ENCODE measurements at places on chromosomes 13 and 19.
A peak's percentile ranks its signal among the peaks of the same experiment; 100 is the strongest.

DNA sequence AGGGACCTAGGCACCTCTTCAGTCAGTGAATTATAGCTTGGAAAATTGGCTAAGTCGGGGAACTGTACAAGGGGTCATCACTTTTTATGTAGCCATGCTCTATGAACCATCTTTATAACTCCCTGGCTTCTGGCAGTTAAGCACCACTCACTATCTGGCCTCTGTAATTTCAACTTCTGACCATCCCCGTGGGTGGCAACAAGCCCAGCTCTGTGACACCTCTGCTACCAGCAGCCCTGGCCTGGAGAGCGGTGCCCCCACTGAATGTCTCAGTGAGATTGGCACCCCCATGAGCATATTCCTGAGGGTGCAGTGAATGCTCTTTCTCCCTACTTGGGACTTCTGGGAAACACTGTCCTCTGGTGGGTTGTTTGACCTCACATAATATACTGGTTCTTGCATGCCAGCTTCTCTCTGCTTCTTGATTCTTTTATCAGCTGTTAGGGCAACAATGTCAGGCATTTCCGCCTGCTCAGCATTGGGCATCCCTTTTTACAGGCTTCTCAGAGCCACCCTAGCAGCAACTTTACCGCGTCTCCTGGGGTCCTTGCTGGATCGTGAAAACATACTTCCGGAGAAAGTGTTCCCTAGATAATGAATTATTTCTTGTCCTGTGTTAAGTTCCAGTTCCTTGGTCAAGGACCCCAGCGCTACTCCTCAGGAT lies 10.4 kb downstream of the KL start:
- no peak for DNase-seq

DNA sequence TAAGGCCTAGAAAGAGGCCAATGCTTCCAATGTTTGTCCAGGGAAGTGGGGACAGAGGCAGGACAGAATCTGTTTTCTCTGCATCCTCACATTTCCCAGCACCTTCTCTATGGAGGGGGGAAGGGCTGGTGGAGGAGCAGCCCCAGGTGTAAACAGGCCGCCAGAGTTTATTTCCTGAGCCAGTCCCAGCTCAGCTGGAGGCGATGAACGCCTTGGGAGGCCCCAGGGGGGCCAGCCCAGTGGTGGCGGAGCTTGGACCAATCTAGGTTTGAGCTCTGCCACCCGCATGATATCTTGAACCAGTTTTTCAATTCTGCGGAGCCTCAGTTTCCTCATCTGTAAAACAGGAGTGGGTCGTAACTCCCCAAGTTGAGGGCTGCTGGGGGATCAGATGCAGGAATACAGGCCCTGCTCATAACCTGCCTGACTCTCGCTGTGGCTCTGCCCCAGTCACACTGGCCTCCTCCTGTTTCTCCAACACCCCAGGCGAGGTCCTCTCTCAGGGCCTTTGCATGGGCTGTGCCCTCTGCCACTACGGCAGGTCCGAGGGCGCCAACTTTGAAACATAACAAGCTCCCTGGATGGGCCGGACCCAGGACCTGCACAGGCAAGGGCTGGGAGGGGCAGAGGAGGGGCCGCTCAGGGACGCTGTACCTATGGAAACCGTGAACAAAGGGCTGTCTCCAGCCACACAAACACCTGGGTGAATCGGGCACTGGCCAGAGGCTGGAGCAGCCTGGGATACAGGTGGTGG lies 1.1 kb downstream of the TNFAIP8L1 start:
- DNase-seq: no peak

DNA sequence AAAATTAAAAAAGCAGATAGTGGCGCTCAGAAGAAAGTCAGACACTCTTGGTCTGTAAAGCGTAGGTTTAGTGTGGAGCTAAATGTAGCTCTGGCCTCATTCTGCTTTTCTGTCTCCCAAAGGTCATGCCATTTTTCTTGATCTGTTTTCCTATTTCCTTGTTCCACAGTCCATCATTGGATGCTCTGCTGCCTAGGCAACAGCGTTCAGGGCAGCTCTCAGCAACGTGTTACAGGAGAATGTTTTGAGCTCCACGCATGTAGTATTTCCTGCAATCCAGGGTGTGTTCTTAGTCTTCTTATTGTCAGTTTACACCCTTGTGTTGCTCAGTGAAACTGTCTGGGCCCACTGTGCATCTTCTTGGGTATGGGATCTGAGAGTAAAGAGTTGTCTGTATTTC lies 46.0 kb upstream of the PCDH8 start:
- DNase-seq: no peak

DNA sequence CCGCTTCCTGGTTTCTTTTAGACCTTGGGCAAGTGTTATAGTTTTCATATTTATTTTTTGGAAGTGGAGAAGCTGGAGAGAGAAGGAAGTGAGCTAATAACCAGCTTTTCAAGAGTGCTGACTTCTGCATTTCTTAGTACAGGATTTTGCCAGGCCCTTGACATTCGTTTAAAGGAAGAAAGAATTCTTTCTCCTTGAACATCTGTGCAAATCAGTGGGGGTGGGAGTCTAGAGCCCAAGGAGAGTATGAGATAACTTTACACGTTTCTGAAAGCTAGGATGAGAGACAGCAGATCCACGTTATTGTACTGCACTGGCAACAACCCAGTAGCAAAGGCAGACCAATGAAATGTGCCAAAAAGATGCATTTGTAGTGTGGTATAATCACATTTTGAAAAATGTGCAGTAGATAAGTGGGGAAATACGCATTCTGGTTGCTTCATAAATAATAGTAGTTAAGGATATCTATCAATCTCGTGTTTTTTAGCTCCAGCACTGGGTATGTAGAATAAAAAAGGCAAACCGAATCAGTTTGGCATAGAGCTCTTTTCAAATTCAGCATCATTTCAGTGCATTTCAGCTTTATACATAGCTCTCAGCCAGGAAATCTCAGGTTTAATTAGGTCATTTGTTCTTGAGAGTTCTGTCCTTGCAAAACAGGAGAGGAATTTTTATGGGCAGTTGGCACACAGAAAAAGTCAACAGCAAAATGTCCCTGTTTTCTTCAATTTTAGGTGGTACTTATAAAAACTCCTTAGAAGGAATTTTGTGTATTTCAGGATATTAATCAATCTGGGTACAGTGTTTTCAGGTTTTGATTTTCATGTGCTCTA lies 4.3 kb downstream of the RNF113B start:
- no peak for DNase-seq

DNA sequence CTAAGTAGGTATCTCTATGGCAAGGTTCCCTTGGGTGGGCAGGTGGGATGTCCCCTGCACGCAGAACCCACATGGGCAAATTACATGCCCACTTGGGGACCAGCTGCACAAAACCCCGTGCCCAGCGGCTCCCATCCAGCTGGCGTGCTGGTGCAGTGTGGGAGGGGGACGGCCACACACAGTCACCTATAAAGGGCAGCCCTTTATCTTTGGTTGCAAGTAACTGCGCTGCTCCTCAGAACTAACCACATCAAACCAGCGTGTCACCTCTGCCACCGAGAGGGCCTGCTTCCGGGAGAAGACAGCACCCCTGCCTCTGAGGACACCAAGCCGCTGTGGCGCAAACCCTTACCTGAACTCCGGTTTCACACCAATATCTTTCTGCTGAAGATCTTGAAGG lies 32.2 kb downstream of the ANKRD27 start:
- DNase-seq: peak; percentile 66

DNA sequence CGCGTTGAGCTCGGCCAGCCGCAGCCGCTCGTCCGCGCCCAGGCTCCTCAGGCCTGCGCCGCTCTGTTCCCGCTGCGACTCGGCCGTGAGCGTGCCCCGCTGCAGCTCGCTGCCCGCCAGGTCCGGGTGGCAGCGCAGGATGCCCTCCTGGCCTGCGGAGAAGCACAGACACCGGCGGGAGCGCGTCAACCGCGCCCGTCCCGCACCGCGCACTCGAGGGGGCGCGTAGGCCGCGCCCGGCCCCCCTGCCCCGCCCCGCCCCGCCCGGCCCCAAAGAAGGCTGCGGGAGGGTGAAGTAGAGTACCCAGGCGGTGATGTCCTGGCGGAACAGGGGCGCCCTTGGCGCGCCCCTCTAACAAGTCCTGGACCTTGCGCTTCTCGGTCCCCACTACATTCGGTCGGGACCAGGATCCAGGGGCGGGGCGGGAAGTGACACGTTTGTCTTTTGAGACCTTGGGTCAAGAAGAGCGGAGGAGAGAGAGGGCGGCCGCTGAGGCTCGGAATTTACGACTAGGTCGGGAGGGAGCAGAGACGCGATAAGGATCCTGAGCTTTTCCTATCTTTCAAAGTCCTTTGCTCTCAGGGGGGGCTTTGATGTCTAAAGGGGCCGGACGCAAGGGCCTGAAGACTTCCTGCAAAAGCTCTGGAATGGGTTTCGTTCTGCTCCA lies 9.3 kb upstream of the CDX2 start:
- no peak for DNase-seq

DNA sequence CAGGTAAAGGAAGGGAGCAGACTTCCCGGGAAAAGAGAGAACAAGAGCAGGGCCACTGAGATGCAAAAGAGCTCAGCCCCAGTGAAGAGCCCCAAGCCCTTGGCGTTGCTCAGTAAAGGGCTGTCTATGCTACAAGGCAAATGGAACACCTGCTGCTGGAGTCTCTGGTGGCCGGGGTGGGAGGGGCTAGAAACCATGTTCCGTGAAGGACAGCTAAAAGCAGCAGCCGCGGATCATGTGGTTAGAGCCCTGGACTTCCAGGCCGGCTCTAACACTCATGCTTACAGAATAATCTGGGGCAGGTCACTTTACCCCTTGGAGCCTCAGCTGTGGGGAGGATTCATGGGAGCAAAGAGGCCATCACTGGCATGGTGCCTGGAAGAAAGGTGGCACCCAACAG lies 17.8 kb downstream of the POU2F2 start:
- DNase-seq: no peak

GRCh38 chr13:52405369-52405766 lies 604 bp downstream of the THSD1 start:
- DNase-seq: no peak

DNA sequence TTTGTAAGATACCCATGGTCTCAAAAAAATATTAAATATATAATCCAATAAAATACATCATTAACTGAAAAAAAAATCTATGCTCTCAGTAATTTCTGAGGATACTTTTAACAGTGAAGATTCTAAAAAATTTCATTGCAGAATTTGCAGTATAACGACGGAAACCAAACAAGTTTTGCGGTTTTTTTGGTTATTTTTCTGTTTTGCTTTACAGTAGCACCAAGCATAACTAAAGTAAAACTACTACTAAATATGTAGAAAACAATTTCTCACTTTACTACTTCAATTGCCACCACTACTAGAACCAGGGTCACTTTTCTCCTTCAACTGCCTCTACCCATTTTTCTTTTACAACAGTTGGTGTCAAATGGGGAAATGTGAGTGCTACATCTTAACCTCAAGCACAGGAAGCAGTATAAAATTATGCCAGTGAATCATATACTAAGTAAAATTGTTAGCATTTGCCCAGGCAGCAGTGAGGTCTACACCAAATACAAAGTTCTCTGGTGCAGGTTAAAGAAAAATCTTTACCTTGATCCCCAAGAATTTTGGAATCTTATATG lies 24.1 kb downstream of the MICU2 start:
- no peak for DNase-seq

DNA sequence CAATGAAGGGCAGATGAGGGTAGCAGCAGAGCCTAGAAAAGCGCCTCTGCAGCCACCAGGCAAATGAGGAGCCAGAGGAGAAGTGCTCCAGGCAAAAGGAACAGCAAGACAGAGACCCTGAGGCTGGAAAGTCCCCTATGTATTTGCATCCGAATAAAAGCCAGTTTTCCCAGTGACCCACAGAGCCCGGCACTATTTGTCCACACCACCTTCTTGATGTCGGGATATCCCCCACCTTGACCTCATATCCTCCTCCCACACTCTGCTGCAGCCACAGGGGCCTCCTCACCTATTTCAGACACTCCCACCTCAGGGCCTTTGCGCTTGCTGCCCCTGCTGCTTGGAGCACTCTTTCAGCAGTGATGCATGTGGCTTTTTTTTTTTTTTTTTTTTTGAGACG lies 6.6 kb downstream of the ATG4D start:
- DNase-seq: no peak

GRCh38 chr13:60788156-60788829 lies 391.3 kb downstream of the TDRD3 start:
- DNase-seq: no peak
